ENCODE measurements at places on chromosomes 1 and 21.
A peak's percentile ranks its signal among the peaks of the same experiment; 100 is the strongest.

- DNase-seq = no peak
These were observed 147.9 kb upstream of the POU3F1 start for GRCh38 chr1:38194472-38194871.

GRCh38 chr1:6302568-6302967 lies 41.7 kb upstream of the GPR153 start:
- DNase-seq = no peak

GRCh38 chr1:224082146-224082545 lies 31.8 kb upstream of the FBXO28 start:
- DNase-seq = no peak

DNA sequence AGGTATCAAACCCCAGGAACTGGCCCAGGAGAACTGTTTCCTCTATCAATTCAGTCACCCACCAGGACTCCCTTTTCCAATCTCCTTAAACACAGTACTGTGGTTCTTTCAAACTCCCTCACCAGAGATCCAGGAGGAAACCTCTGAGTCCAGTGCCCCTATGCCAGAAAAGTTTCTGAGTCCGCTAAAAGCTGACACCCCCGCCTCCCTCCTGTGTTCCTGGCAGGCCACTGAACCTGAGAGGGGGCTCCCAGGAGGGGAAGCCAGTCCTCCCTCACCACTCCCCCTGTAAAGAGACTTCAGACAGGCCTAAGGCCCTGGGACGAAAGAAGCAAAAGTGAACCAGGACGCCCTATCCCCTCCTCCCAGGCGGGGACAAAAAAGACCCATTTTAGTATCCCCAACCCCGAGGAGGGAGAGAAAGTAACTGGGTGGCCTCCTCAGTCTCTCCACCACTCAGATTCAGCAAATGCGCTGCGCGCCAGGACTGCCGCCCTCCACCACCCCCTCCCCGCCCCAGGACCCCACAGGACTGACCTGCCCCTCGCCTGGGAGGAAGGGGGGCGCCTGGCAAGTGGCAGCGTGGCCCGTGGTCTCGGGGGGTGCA lies 624 bp downstream of the SLC41A1 start:
- DNase-seq = peak; percentile 48

- DNase-seq = no peak
These were observed 523.5 kb downstream of the NUF2 start for GRCh38 chr1:163845279-163845678.

- no peak for DNase-seq
These were observed 62.9 kb upstream of the SERBP1 start for GRCh38 chr1:67493148-67493547.

GRCh38 chr21:29643289-29643688 lies 296.5 kb downstream of the GRIK1 start:
- no peak for DNase-seq

- DNase-seq = peak; percentile 76
These were observed 57.8 kb upstream of the ERRFI1 start for GRCh38 chr1:8083739-8084484.

DNA sequence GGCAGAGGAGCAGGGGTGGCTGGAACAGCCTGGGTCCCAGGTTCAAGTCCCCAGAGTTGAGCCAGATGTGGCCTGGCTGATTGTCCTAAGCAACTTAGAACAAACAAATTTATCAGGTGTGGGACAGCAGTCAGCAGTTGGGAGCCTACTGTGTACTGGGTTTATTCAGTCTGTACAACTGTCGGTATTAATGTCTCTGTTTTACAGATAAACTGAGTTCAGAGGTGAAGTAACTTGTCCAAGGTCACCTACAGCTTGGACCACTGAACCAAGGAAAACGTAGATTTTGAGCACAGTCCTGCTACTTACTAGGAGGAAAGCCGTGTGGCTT lies 14.6 kb upstream of the TRIM63 start:
- no peak for DNase-seq

DNA sequence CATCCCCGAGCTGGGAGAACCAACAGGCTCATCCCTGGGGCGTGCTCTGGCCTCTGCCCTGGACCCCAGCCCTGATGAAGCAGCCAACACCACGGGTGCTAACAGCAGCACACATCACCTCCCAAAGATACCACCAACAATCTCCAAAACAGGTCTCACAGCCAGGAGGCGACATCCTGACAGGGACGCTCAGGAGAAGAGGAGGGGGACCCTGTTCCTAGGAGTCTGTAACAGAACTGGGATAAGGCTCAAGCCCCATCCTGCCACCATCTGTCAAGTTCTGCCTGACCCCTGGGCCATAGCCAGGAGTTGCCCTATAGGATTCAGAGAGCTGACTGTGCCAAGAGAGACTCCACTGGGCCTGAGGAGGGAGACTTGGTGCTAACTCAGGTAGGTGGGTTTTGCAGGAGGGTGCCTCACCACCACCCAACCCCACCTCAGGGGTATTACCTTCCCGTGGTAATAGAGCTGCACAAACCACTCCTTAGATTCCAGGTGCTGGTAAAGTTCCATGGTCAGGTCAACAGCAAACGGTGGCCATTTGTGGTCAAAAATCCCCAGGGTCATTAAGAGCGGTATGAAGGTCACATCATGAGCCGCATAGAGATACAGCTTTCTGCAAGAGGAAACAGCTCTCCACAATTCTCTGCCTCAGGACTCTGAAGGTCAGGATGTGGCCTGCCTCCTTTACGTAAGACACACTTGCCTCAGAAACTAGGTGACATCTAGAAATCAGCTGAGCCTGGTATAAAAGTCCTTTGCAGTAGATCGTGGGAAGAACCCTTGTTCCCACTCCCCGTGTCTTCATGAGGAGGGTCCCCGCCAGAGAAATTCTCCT lies 22.3 kb downstream of the ACP6 start:
- DNase-seq = no peak

DNA sequence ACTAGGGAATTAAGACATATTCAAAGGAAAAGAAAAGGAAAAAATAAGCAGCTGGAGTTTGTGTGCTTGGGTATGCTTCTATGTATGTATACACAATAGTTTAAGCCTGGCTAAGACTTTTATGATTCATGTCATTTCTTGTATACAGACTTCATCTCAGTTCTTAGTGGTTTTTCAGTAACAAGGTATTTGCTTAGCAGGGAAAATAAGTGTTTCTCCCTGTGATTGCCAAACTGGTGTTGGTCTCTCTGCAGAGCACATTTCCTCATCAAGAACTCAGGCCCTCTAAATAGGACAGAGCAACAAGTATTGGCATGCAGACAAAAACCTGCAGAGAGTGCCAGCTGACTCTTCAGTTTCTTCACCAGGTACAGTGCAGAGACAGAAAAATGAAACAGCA lies 484.4 kb upstream of the ZRANB2 start:
- DNase-seq = peak; percentile 4

DNA sequence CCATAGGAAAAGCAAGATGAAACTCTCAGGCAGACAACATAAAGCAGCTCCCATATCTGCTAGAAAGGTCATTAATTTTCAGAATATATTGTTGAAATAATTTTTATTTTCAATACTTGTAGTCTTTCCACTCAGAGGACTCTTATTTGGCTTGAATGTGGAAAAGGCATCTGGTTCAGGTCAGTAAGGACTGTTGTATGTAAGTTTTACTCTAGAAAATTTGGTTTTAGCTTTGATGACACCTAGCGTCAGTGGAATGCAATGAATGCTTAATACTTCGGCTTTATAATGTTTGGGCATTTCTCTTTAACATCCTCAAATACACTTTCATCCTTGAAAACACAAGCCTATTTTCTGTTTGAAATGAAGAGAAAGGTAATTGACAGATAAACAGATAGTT lies 63.3 kb downstream of the LRRC40 start:
- peak; percentile 63 for DNase-seq

DNA sequence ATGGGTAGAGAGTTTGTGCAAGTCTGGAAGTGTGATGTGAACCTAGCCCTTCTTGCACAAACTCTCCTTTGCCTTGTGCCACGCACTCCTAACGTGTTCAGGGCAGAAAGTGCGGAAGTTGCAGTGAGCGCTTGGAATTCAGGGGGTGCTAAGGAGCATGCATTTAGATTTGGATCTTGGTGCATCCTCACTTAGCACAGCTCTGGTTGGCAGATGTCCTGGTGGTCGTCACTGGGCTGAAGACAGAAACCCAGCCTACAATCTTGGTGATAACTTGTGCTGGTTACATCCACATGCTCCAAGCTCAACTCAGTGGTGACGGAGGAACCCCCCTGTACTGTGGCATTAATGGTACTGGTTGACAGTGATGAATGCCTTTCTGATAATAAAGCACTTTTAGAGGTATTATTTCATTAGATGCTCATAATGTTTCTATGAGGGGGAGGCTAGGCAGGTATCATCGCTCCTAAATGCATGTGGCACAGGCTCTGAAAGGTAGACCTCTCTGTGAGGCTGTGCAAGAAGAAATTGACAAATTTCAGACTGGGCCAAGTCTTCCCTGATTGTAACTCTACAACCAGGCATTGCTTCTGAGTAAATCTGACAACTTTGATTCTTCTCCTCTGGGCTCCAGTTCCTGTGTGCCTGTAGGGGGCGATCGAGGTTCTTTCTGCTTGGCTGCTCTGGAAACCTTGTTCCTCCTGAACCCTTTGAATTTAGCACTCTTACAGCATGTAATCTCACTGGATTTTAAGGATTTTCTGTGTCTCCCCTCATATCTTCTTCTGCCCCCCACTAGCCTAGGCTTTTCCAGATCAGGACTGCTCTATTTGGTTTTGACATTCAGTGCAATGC lies 40.6 kb downstream of the MAPKAPK2 start:
- DNase-seq = peak; percentile 72

- DNase-seq = no peak
These were observed 14.4 kb upstream of the FCRL5 start for GRCh38 chr1:157566484-157567300.

GRCh38 chr1:160204526-160205241 lies 500 bp upstream of the PEA15 start:
- peak; percentile 34 for DNase-seq

Data from GM23248 (cell line).